ENCODE measurements at places on chromosomes 11 and 22. TPM values are rescaled to one million over a fixed set of nuclear protein-coding genes. Genes with fewer than 3 reads are reported as not detected.

The MMP8 gene
- not detected for total RNA-seq

The PRG3 gene
- total RNA-seq: not detected

The KCNQ1 gene
- 2.1 TPM for total RNA-seq

The OR56A1 gene
- not detected for total RNA-seq

The FBLN1 gene
- 9.7 TPM for total RNA-seq

The OR51E1 gene
- not detected for total RNA-seq

The ZC3H12C gene
- total RNA-seq: 10.5 TPM

The OR52I1 gene
- not detected for total RNA-seq

The POU2AF2 gene
- total RNA-seq: not detected

The TMEM191C gene
- 0.54 TPM for total RNA-seq

The MAML2 gene
- total RNA-seq: 21.4 TPM

The OR8D1 gene
- total RNA-seq: not detected

The SIAE gene
- 19.5 TPM for total RNA-seq

The YPEL1 gene
- total RNA-seq: 0.81 TPM

The OR4A16 gene
- total RNA-seq: not detected

The GTSE1 gene
- 3.6 TPM for total RNA-seq

The IFITM10 gene
- total RNA-seq: 0.65 TPM

The MMP7 gene
- total RNA-seq: not detected

The SSTR3 gene
- total RNA-seq: not detected

The MFRP gene
- total RNA-seq: not detected

The MPST gene
- 111 TPM for total RNA-seq

The CRACR2B gene
- 0.32 TPM for total RNA-seq

The LSP1 gene
- 8.7 TPM for total RNA-seq

The MS4A3 gene
- total RNA-seq: not detected

The SCGB1A1 gene
- not detected for total RNA-seq

The LPXN gene
- 0.72 TPM for total RNA-seq

The C22orf31 gene
- not detected for total RNA-seq

The DNAL4 gene
- 9.9 TPM for total RNA-seq

The ZNF214 gene
- 5.8 TPM for total RNA-seq

The OR2D3 gene
- not detected for total RNA-seq

The LDHA gene
- total RNA-seq: 2,018 TPM

The SLC17A6 gene
- total RNA-seq: not detected

The C11orf91 gene
- total RNA-seq: not detected

The MGAT3 gene
- 1.8 TPM for total RNA-seq

The HTR3B gene
- not detected for total RNA-seq

The CDC42BPG gene
- total RNA-seq: under 0.01 TPM

The DDTL gene
- total RNA-seq: not detected

The AIFM3 gene
- not detected for total RNA-seq

The SLC7A4 gene
- not detected for total RNA-seq

The ASCL2 gene
- total RNA-seq: 3.1 TPM

The GRIK4 gene
- total RNA-seq: not detected

The OR5J2 gene
- not detected for total RNA-seq

The ELFN2 gene
- total RNA-seq: 0.81 TPM

The BARX2 gene
- not detected for total RNA-seq

The DAGLA gene
- 1.3 TPM for total RNA-seq
